GM10248 (cell line): ENCODE measurements at places on chromosomes 1 and 21.

- no peak for DNase-seq
These were observed 6.1 kb downstream of the NPPA start for GRCh38 chr1:11841245-11842153.

- DNase-seq, result no peak
These were observed 6.0 kb downstream of the KDM4A start for GRCh38 chr1:43655953-43656352.

DNA sequence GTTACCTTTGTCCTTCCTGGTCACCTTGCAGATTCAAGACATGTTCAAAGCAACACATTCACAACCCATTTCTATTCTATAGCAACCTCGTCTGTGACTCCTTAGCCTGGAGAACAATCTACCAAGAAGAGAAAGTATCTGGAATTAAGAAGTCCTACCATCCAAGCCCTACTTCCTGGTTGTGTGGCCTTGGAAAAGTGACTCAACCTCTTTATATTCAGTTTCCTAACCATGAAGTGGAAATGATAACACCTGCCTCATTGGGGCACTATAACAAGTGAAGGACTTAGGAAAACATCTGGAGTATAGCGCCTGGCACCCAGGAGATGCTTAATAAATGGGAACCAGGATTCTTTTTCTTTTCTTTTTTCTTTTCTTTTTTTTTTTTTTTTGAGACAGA, 36.5 kb upstream of the SRRM1 start:
- no peak for DNase-seq

GRCh38 chr1:78388275-78388674, 102.5 kb upstream of the PTGFR start:
- no peak for DNase-seq

GRCh38 chr1:30048905-30049304, 674.5 kb downstream of the MATN1 start:
- DNase-seq, result no peak

DNA sequence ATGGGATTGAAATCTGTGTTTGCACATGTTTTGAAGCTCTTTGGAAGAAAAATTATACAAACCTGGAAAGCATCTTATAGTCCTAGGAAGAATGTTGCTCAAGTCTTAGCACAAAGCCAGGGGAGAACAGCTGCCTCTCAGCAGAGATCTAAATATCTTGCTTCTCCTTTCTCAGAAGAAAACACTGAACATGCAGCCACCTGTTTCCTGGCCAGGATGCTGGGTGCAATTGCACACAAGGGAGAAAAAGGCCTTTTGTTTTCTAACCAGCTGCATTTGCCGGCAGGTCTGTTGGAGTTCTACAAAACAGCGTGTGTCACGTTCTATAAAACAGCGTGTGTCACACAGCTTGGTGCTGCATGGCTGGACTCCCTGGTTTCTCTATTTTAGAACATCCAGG, 259.6 kb upstream of the PLD5 start:
- DNase-seq, result peak; percentile 17

GRCh38 chr21:46372014-46372485, 48.1 kb downstream of the PCNT start:
- DNase-seq, result no peak
